ENCODE measurements at places on chromosomes 11 and 22.

- no peaks in the 10 kb centered on the region for H3K27me3 ChIP-seq
- H3K4me3 ChIP-seq = no peak overlapping the region
- no peak for DNase-seq
- H3K27ac ChIP-seq = no peak overlapping the region
Observed at GRCh38 chr11:111797145-111797581, 31.0 kb upstream of the PPP2R1B start.

GRCh38 chr11:6377902-6378639 lies 12.2 kb upstream of the SMPD1 start:
- DNase-seq = no peak
- H3K27ac ChIP-seq = no peak overlapping the region

DNA sequence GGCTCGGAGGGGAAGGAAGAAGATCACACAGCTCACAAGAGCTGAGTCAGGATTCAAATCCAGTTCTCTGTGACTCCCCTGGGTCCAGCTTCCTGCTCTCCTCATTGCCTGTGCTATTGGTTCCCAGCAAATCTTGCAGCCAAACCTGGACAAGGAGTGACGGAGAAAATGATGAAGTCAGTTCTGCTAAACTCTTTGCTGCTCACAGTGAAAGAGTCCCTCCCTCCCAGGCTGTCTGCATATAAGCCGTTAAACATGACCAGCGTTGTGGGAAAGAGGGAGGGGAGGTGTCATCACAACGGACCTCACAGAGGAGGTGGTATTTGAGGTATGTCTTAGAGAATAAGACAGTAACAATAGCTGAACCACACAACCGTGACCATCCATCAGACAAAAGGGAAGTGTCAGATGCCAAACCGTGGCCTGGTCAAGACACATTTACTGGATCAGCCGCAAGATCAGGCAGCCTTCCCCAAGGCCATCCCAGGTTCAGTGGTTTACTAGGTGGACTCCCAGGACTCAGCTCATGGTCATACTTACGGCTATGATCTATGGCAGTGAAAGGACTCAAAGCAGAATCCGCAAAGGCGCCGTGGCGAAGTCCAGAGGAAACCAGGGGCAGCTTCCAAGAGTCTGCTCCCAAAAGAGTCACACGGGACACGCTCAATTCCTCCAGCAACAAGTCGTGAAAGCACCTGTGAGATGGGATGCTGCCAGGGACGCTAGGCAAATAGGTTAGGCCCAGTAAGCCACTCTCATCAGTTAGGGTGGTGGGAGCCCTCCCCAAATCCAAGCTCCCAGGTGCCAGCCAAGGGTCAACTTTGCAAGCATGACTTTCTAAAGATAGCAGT lies 2.8 kb upstream of the CYTH4 start:
- H3K27me3 ChIP-seq = peaks cover 17% of the 10 kb centered on the region
- H3K4me1 ChIP-seq = peaks cover 8% of the 10 kb centered on the region

DNA sequence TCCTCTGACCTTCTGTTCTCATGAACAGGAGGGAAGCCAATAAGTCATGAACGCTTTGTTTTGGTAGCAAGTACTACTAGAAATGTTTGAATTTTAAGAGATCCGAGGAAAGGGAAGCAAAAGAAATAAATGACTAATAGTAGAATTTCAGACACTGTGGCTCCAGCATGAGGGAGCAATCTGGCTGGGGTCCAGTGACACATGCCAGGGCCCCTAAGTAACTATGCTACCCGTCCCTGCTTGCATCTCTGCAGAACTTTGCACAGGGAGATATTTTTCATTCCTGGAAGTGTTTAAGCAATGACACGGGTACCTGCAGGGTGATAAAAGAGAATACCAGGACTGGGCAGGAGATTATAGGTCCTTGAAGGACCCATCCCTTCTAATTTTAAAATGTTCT lies 7.3 kb upstream of the ADAMTS8 start:
- no peak for DNase-seq
- H3K27ac ChIP-seq = no peak overlapping the region
- no peaks in the 10 kb centered on the region for H3K27me3 ChIP-seq
- no peaks in the 10 kb centered on the region for H3K36me3 ChIP-seq
- peaks cover 4% of the 10 kb centered on the region for H3K4me1 ChIP-seq

DNA sequence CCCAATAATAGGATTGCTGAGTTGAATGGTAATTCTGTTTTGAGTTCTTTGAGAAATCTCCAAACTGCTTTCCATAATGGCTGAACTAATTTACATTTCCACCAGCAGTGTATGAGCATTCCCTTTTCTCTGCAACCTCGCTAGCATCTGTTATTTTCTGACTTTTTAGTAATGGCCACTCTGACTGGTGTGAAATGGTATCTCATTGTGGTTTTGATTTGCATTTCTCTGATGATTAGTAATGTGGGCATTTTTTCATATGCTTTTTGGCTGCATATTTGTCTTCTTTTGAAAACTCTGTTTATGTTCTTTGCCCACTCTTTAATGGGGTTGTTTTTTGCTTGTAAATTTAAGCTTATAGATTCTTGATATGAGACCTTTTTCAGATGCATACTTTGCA lies 97.4 kb downstream of the FDX1 start:
- H3K27ac ChIP-seq = no peak overlapping the region
- no peaks in the 10 kb centered on the region for H3K27me3 ChIP-seq
- H3K36me3 ChIP-seq = no peaks in the 10 kb centered on the region
- no peak overlapping the region for H3K4me3 ChIP-seq
- no peak for DNase-seq
- H3K4me1 ChIP-seq = no peaks in the 10 kb centered on the region

GRCh38 chr11:11512502-11512901 lies 109.3 kb downstream of the GALNT18 start:
- H3K4me3 ChIP-seq = no peak overlapping the region
- peaks cover 33% of the 10 kb centered on the region for H3K4me1 ChIP-seq
- no peak overlapping the region for H3K27ac ChIP-seq
- H3K27me3 ChIP-seq = no peaks in the 10 kb centered on the region

DNA sequence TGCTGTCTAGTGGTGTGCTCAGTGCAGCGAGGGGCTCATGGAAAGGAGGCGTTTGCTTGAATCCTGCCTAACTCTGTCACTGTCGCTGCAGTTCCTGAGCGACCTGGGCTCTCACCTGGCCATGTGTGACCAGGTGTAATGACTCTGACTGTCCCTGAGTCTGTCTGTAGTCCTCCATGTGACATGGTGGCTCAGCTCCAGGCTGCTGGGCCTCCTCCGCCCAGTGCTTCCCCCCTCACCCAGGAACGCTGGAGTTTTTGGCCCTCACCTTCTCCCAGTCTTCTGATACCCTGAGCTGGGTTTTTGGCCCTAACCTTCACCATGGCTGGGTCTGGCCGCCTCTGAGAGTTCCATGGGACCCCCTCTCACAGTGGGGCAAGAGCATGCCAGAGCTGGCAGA lies 20.3 kb downstream of the MICALL1 start:
- H3K36me3 ChIP-seq = peaks cover 65% of the 10 kb centered on the region
- DNase-seq = no peak
- no peaks in the 10 kb centered on the region for H3K4me1 ChIP-seq
- peak overlapping the region; percentile 48 for H3K4me3 ChIP-seq

GRCh38 chr11:32829157-32829679 lies 509 bp upstream of the PRRG4 start:
- no peak overlapping the region for H3K27ac ChIP-seq
- DNase-seq = no peak
- no peaks in the 10 kb centered on the region for H3K36me3 ChIP-seq
- peak overlapping the region; percentile 2 for H3K4me3 ChIP-seq
- H3K4me1 ChIP-seq = no peaks in the 10 kb centered on the region

DNA sequence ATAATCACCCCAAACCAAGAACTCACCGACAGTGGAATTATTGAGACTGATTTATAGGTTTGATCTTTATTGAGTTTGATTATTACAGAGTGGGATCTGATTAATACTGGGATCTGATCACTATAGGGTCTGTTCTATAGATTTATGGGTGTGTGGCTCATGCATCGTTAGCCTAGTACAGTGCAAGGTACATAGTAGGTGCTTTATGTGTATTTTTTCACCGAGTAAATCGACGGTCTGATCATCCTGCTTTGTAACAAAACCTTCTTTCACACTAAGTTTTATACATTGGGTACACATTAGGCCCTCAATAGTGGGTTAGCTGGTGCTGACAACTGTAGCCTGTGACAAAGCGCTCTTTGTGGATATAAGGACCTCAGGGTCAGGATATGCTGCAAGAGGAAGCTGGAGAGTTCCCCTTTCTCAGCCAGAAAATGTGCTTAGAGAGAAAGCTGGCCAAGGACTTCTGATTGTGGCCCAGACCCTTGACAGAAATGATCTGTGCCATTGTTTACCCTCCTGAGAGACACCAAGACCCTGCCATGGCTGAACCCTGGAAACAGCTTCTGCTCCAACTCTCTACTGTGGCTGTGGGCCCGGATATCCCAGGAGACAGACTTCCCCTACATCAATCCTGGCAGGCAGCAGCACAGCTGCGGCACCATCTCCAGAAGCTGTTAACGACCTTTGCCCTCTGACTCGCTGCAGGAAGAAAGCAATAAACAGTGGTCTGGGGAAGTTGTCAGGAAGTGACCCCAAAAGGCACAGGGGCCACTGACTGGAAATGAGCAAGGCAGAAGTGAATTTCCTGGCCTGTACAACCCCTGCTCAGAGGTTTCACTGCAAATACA lies 16.1 kb upstream of the TPP1 start:
- no peaks in the 10 kb centered on the region for H3K27me3 ChIP-seq
- no peak overlapping the region for H3K27ac ChIP-seq

DNA sequence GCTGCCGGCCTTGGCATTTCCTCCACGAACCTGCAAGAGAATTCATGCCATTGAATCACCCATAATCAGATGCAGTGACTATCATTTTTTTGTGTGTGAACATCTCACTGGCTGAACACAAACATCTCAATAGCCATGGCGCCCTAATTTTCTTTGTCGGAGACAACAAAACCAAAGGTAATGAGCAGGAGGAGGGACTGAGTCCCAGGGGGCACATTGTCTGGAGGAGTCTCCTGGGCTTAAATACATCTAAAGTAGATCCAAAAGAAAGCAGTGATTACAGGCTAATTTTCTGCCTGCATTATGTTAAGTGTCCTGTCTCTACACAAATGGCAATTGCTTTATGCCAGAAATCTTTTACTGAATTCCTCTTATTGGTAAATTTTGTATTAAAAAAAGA lies 113.5 kb downstream of the NTM start:
- no peak overlapping the region for H3K27ac ChIP-seq
- H3K4me3 ChIP-seq = no peak overlapping the region
- H3K36me3 ChIP-seq = no peaks in the 10 kb centered on the region
- H3K4me1 ChIP-seq = peaks cover 19% of the 10 kb centered on the region
- no peak for DNase-seq
- H3K27me3 ChIP-seq = no peaks in the 10 kb centered on the region
